ENCODE measurements at places on chromosomes 7 and 10. TPM values are rescaled to one million over a fixed set of nuclear protein-coding genes. Genes with fewer than 3 reads are reported as not detected.

DNA sequence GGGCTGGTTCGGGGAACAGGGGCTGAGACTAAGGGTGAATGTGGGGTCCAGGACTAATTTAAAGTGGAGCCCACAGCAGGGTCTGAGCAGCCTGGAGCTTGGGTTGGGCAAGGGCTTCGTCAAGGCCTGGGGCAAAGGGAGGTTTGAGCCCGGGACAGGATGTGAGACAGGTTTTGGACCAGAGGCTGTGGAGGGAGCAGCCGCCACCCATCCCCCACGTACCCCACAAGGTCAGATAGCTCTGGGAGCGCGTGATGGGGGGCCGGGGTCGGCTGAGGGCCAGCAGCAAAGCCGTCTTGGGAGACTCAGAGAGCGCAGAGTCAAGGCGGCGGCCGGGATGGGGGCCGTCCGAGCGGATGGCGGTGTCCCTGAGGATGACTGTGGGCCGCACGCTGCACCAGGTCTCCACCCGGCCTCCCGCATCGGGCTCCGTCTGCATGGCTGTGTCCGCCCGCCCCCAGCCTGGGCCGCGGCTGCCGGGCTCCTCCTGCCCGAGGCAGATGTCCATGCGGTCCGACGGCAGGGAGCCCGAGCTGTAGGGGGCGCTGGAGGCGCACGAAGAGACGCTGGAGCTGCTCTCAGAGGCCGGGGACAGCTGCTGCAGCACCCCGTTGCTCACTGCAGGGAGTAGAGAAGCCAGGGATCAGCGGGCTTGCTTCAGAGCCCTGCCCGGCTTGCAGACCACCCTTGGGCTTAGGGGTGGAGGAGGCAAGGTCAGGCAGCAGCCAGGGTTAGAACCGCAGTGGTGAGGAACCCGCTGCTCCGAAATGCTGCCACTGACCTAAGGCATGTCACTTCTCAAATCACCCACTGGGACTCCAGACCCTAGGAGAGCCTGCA, 12.1 kb downstream of the PDZD7 start:
- DNase-seq = peak; percentile 85

DNA sequence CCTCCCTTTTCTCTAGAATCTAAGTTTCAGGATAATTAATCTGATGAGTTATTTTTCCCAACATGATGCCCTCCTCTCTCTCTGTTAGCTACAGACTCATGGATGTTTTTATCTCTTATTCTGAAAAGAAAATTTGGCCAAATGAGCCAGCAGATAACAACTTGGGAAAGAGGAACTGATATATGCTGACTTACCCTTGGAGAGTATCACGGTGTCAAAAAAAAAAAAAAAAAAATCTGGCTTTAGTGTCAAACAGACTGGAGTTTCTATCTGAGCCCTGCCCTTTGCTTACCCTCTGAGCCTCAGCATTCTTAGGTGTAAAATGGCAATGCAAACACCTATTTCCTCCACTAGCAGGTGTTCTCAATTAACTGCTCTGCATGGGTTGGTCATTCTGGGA, 190.4 kb downstream of the AHR start:
- no peak for DNase-seq

GRCh38 chr7:121219026-121219425, 109.8 kb upstream of the WNT16 start:
- DNase-seq = no peak

- no peak for DNase-seq
Measured at GRCh38 chr7:131112431-131112830, 215.2 kb upstream of the MKLN1 start.

PTF1A gene
- not detected for total RNA-seq

DNA sequence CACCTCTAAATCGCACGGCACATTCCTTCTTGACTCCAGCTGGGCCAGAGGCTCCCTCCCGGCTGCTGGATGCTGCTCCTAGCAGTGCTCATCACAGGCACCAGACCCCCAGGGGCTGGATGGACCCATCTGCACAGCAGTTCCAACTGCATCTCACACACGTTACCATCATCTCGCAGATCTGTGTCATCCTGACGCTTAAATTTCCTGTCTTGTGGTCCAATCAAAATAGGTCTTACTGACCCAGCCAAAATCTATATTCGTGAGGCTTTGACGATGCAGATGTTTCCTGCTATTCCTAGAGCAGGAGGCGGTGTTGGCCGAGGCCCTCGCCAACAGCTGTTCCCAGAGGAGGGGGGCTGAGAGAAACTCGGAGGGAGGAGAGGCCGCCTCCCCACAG, 108.0 kb downstream of the MKI67 start:
- DNase-seq = no peak

GRCh38 chr10:35336921-35337823, 863 bp downstream of the CCNY start:
- peak; percentile 66 for DNase-seq

KLF14 gene
- not detected for total RNA-seq

DNA sequence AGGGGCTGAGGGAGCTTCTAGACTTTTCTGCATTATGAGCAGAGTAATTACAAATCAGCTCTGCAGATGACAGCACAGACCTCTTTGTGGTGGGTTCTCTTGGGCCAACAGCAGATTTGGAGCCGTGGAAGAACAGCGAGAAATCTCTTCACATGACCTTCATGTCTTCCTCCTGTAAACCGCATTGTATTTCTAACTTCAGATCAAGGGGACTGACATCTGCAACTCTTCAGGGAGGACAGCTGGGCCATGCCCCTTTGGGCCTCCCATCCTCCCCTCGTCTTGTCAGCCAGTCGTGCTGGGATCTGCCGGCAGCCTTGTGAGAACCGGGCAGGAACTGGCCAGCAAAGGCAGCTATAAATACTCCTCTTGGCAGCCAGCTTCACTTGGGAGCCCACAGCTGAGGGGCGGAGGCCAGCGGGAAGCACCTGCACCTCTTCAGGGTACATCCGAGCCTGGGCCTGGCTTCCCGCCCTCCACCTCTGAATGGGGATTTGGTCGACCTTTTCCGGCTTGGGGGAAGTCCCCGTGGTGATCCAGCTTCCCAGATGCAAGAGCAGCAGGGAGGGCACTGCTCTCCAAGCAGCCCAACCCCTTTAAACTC, 54.7 kb downstream of the STEAP1B start:
- DNase-seq = no peak

DNA sequence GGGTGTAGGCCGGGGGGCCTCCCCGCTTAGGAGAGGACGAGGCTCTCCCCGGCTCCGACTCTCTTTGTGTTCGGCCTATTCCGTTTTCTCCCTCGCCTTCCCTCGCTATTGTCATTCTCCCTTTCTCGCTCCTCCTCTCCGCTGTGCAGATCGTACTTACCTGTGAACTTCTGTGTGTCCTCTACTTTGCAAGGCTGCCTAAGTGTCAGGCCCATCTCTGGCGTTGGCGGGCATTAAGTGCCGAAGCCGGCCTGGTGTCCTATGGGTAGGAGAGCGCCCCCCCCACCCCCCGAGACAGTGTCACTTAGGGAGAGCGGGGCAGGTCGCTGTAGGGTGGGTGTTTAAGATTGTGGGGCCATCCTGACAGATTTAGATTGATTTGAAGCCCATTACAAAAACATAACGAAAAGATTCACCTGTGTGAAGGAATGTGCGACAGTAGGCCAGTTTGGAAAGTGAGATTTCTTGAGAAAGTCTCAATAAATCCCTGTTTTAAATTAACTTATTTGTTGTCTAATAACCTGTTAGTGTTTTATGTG, 579 bp downstream of the RBM33 start:
- DNase-seq = no peak

DNA sequence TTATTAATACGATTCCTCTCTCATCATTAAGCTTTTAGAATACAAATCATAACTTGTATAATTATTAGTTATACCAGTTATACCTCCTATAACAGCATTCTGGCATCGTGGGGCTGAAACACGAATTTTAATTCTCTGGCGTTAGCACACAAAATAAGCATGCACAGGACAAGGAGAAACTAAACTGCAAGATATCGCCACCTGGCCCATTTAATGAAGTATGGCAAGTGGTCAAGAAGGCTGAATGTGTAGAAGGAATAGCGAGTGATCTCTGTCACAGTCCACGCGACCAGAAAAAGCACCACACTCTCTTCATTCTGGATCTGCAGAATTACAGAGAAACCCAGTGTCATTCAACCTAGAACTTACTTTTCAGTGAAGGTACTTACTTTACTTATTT, 18.1 kb downstream of the HACD1 start:
- DNase-seq = no peak

DNA sequence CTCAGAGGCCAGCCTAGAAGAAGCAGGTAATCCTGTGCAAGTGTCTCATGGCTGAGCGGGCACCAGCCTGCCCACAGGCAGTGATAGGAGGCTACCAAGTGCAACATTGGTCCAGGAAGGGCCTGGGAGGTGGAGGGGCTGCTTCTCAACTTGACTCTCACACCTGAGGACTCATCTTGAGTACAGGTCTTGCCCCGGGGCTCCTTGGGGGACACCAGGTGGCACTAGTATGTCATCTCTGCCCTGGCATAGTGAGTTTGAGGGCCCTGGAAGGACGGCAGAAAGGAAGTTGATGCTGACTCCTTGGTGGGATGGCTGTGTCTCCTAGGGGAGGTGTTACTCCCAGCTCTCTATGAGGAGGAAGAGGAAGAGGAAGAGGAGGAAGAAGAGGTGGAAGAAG, 2.3 kb downstream of the CCDC136 start:
- DNase-seq = peak; percentile 46

DNA sequence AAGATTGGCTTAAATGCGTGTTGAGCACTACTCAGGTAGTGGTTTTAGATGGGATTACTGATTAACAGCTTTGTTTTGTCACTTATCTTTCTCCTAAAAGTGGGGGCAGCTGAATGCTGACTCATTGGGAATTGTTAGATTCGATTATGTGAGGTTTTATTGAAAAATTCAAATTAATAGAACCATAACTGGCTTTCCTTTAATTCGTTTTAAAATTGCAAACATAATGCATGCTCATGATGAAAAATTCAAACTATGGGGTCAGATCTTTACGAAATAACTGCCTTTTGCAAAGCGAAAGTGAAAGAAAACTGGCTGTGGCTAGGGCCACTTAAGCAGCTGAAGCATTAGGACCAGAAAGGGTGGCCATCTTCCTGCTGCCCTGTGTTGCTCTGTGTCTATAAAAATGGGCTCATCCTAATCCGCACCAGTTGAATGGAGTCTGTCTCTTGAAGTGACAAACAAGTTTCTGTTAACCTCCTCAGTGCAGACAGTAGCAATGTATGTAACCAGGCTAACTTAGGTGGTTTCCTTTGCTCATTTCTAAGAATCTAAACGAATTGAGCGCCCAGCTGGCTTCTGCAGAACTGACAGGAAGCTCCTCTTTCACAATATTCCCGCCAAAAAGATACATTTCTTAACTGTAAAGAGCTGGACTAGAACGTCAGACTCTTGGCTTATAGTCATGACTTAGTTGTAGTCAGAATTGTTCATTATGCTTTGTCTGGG, 27.8 kb downstream of the DENND10 start:
- no peak for DNase-seq

GRCh38 chr7:87600130-87601124, at the start of gene ABCB1:
Gene ABCB1, minus strand, starts transcription at chr7:87600884. Its CDS starts 700 bp downstream, at chr7:87600184.
- DNase-seq = peak; percentile 57

- no peak for DNase-seq
Measured at GRCh38 chr7:113562242-113562641, 356.6 kb downstream of the PPP1R3A start.

DNA sequence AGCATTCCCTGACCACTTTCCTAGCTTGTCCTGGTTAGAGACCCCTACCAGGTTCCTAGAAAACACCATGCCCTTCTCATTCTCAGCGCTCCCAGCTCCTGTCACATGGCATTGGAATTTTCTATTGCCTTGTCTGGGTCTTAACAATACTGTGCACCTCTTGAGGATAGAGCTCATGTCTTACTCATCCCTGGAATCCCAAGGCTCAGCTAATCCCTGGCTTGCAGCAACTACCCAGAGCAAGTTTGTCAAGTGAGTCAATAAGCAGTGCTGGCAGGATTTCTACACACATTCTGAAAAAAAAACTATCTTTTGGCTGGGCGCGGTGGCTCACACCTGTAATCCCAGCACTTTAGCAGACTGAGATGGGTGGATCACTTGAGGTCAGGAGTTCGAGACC, 11.7 kb upstream of the PRDX3 start:
- DNase-seq = no peak

DNA sequence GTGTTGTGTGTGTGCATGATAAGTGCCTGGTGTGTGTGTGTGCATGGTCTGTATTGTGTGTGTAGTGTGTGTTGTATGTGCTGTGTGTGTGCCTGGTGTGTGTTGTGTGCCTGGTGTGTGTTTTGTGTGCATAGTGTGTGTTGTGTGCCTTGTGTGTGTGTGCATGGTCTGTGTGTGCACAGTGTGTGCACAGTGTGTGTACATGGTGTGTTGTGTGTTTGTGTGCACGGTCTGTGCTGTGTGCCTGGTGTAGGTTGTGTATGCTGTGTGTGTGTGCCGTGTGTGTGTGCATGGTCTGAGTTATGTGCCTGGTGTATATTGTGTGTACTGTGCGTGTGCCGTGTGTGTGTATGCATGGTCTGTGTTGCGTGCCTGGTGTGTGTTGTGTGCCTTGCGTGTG, 403.0 kb upstream of the RNF32 start:
- DNase-seq = no peak

- DNase-seq = no peak
Measured at GRCh38 chr7:141617280-141617679, 66.1 kb downstream of the AGK start.

C10orf143 gene
- 6.0 TPM for total RNA-seq

DNA sequence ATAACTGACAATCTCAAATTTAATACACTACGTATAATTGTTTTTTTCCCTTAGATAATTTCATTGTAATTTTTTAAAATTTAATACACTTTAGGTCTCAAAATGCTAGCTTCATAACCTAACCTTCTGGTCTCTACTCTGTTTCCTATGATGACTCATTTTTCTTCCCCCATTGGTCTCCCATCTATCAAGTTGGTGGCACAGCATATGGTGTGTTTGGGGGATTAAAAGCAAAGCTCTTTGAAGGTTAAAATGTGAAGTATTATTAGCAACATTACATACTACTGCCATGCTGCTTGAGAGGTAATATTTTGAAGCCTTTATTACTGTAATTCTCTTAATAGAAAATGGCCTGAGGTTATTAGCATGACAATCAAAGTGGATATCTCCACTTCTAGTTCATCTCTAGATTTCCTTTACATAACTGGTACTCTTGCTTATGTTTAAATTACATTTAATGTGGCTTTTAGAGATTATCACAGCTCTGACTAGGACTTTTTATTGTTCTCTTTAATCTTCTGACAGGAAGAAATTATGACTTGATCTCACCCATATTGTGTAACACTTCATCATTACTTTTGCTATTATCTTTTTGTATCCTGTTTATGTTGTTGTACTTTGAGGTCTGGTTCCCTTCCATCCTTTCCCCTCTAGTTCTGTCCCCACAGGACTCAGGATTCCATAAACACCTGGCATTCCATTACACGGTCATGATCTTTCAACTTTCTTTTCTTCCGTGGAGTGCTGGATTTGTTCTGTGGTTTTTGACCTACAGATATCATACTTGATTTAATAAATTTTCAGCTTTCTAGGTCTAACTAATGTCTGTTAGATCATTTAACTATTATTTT, 185.1 kb downstream of the SEMA3D start:
- DNase-seq = no peak

GRCh38 chr10:77251297-77252013, 386.2 kb downstream of the KCNMA1 start:
- DNase-seq = no peak

DNA sequence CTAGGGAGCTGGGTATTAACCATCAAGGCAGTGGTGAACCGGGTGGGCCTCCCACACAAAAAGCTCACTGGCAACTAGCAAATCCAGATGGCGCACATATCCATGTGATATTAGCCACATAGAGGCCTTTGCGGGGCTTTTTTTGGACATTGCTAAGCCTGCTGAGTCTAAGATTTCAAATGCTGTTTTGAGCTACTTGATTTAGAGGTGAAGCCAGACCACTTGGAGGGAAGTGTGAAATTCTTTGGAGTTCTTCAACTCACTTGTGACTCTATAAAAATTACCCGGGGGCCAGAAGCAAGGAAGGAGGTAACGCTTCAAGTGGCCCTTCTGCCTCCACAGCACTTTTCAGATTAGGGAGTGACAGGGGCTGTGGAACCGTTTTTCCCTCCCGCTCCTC, 619.8 kb upstream of the GALNT17 start:
- no peak for DNase-seq

Data from activated naive CD8-positive, alpha-beta T cell treated with anti-CD3 and anti-CD28 coated beads, Interleukin-2, amount 10 ng/mL, durations not matched to agents 7 days and 5 days (primary cell).